ENCODE measurements at places on chromosomes 2 and 18.

- DNase-seq: no peak
Measured at GRCh38 chr2:113268621-113269360, 9.9 kb downstream of the PAX8 start.

- DNase-seq: peak; percentile 89
Measured at GRCh38 chr2:102619414-102620319, at the start of gene SLC9A2. SLC9A2 (plus strand) TSS chr2:102619553; CDS start chr2:102619849, 296 bp downstream.

DNA sequence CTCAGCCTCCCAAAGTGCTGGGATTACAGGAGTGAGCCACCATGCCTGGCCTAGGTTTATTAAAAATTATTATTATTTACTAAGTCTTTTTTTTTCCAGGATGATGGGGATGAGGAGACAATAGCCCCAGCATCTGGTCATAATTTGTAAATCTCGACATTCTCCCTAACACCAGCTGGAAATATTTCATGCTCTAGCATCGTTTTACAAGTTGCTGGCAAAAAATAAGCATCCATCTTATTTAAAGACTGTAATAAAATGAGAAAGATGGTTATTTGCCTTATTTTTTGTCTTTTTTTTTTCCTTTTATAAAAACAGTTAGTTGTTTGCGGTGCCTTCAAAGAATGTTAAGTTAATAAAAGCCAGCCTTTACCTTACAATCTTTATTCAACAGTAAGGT, 56.7 kb downstream of the SF3B1 start:
- DNase-seq: no peak

DNA sequence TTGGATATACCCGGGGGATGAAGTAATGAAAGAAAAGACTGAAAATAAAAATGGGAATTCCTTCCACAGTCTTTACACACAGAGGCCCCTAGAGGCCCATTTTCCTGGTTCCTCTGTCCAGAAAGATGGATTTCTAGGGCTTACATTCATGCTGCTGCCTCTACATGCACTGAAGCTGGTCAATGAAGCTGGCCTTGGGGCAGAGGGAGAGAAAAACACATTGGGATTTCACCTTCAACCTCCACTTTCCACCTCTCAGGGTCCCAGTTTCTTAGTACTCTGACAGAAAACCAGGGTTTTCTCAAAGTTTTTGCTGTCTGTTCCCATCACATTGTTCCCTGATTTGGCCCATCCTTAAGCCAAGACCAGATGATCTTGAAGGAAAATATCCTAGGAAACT, 154.6 kb upstream of the ZSWIM2 start:
- DNase-seq: no peak

GRCh38 chr18:36352384-36352783, 54.9 kb downstream of the FHOD3 start:
- DNase-seq: no peak

- DNase-seq: no peak
Measured at GRCh38 chr2:8203364-8203763, 478.5 kb upstream of the ID2 start.

DNA sequence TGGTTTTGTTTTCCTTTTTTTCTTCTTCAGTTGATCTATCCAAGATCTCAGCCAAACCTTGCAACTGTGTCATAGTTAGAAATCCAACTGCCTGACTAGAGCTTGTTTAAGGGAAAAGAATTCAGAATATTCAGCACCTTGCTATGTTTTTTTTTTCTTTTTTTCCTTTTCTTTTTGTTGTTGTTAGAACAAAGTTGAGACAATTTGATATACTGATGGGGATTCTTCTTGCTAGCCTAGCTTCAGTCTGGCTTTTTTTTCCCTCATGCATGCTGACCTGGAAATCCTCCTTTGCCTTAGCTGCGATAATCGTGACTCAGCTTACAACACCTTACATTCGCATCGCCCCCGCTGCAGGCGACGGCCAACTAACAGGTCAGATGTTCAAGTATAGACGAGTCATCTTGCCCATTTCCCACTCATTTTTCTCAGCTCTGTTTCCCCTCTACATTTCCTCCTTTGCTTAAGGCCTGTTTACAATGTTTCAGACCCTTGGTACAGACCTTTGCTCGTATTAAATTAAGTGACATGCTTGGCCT, 487.2 kb upstream of the RAB12 start:
- no peak for DNase-seq

- no peak for DNase-seq
Measured at GRCh38 chr2:241853651-241854341, 4.9 kb downstream of the PDCD1 start.

GRCh38 chr2:142131010-142131669, at the start of gene LRP1B:
LRP1B (minus strand) TSS chr2:142131016; CDS start chr2:142130729, 287 bp downstream.
- peak; percentile 38 for DNase-seq

- no peak for DNase-seq
Measured at GRCh38 chr2:164785457-164785856, 56.2 kb downstream of the COBLL1 start.

DNA sequence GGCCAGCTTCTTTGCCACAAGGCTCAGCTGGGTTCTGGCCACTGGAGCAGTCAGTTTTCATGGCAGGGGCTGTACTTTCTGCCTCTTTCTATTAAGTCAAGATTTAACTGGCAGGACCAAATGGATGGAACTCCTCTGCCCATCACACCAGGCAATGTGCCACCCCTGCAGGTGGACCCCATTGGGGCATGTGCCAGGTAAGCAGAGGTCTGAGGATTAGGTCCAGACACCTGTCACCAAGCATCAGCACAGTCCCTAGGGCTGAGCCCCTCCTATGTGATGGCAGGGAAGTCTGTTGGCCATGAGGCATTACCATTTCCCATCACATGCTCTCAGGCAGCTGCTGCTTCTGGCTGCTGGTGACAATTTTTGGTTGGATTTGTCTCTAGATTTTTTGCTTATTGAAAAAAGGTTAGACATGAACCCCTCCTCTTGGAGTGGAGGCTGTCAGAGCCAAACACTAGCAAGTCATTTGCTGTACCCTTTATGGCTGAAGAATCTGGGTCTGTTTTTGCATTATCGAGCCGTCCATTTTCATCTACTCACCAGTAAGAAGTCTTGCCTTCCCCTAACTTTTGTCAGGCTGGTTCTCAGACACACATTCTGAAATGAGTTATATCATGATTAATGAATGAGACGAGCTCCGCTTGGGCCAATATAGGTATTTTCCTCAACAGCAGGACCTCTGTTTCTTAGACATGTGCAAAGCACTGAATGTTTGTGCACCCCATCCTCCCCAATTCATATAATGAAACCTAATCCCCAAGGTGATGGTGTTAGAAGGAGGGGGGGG, 328.0 kb downstream of the TSN start:
- DNase-seq: no peak

DNA sequence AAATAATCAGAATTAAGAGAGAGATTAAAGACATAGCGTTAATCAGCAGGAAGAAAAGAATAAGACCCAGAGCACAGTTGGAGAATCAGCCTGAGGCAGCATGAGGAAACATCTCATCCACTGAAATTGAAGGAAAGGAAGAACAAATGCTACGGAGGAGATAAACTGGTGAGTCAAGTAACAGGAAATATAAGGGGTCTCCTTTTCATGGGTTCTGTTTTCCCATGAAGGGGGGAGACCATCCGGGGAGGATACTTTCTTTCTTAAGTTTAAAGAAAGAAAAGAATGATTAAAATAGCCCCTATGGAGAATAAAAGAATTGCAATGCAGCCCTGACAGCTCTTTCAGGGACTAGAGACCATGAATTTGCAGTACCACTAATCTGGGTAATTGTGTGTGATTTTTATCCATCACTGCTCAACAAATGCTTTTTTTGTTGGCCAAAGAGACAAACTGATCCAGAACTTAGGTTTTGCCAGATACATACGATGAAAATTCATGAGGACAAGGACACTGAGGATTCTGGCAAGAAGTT, 17.7 kb downstream of the ROCK2 start:
- DNase-seq: no peak

- DNase-seq: no peak
Measured at GRCh38 chr2:231286964-231287363, 88.5 kb downstream of the ARMC9 start.

DNA sequence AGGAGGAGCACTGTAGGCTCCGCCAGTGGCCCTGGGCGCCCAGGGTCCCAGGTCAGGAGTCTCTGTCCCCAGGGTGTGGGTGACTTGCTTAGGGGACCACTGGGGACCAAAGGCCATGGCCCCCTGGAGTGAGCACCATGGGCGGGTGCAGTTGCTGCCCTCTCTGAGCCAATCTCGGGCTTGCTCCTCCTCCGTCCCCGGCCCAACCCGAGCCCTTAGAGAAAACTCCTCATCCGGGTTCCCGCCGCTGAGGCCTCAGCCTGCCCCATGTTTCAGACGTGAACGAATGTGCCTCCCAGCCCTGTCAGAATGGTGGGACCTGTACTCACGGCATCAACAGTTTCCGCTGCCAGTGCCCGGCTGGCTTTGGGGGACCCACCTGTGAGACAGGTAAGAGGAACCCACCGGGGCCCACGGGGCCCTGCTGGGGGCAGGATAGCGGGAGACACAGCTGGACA, 38.6 kb downstream of the SNED1 start:
- DNase-seq: no peak

GRCh38 chr2:42101206-42102023, 53.6 kb downstream of the PKDCC start:
- peak; percentile 72 for DNase-seq

DNA sequence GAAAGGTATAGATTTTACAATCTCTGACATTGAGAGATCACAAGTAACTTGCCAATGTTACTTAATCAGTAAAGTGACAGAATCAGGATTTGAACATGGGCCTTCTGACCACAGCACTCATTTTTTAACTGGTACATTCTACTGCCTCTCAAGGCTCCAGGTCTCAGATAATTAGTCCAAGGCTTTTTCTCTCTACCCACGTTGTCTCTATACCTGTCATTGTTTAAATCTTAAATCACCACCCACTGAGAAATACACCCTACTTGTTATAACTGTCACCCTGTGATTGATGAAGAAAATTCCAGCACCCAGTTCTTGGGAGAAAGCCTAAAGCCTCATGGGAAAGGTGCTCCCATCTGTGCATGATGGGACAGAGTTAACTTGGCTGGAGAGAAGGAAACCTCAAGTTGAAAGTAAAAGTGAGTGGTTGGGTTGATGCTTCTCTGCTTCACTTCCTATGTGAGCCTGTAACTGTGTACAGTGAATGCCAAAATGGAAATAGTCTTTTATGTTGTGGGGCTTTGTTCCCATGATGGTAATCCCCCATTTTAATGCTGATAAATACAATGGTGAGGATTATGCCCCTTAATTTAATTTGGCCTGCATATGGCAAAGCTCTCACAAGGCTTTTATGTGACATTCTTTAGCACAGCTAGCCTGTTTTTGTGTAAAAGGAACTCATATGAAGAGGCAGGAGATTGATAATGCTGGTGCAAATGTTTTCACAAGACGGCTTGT, 190.1 kb upstream of the SP5 start:
- DNase-seq: no peak

DNA sequence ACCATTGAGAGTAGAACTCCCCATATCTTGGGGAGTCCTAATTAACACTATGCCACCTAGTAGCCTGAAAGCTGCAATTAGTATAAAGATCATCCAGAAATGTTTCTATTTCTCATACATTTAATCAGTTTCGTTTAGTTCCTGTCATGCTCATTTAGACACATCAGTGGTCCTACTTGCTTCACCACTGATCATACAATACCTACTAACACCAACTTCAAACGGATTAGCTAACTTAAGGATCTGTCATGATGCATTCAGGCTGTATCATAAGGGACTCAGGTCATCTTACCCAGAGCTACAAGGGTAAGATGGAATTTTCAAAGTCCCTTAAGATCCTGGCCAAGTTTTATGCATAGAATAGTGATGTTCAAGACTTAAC, 6.8 kb downstream of the SRSF7 start:
- peak; percentile 29 for DNase-seq

GRCh38 chr2:165499131-165499530, 29.6 kb downstream of the CSRNP3 start:
- no peak for DNase-seq

DNA sequence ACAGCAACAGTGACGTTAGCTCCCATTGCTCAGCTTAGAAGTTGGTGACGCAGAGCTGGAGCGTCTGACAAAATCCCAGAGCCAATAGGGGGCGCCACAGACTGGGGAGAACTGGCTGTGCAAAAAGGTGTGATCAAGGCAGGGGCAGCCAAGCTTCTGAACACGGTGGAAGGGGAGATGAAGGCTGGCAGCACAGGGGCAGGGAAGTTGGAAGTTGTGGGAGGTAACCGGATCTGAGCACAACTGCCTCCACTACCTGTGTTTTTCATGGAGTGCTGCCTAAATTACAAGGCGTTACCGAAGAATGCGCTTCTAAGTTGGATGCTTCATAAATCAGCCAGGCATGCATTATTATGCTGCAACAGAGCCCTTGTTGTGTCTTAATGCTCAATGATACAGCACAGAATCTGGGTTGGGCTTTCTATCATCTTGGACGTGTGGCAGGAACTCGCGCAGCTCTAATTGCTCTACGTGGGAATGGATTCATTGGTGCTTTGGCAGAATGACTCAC, 370.0 kb downstream of the SLC4A3 start:
- DNase-seq: peak; percentile 38

- peak; percentile 94 for DNase-seq
Measured at GRCh38 chr2:111946294-111947114, 48.1 kb downstream of the MERTK start.

GRCh38 chr2:172698041-172698863, 37.4 kb upstream of the RAPGEF4 start:
- peak; percentile 82 for DNase-seq

- DNase-seq: peak; percentile 8
Measured at GRCh38 chr2:212892193-212892592, 259.2 kb downstream of the IKZF2 start.

- no peak for DNase-seq
Measured at GRCh38 chr2:242038166-242038927, 168.8 kb downstream of the RTP5 start.

- peak; percentile 64 for DNase-seq
Measured at GRCh38 chr18:23377669-23378301, 75.3 kb upstream of the RIOK3 start.

DNA sequence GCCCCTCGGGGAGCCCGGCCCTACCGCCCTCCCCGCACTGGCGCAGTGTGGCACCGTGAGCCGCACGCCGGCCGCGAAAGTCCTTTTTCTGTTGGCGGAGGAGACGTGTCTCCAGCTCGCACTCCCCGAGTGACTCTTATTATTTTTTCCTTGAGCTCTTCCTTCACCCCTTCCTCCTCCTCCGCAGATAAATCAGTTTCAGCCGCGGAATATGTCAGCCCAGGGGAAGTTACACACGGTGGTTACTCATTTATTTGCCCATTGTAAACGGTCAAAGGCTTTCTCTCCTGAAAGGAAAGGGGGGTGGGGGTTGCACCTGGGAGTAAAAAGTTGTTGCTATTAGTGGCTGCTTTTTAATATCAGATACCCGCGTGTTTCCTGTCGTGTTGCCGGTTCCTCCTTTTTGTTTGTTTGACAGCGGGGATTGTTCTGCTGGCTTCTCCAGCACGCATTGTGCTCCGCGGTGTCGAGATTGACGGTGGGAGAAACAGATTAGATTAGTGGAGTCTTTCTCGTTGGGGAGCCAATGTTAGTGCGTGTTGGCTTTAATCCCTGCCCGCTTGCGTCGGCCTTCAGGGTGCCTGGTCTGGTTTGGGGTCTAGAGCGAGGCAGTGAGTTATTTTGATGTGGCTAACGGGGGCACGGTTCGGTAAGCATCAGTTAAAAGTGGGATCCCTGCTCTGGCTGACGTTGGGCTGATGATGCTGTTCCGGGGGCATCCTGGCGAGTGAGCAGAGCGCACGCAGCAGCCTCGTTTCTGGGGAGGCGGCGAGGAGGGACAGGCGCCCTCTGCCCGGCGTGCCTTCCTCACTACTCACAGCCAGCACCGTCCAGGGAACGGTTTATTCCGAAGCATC, 1.6 kb downstream of the CRIM1 start:
- DNase-seq: peak; percentile 71
